ENCODE measurements at places on chromosomes 16 and 17.

GRCh38 chr16:53707671-53708070 lies 3.7 kb downstream of the FTO start:
- no peak for DNase-seq

DNA sequence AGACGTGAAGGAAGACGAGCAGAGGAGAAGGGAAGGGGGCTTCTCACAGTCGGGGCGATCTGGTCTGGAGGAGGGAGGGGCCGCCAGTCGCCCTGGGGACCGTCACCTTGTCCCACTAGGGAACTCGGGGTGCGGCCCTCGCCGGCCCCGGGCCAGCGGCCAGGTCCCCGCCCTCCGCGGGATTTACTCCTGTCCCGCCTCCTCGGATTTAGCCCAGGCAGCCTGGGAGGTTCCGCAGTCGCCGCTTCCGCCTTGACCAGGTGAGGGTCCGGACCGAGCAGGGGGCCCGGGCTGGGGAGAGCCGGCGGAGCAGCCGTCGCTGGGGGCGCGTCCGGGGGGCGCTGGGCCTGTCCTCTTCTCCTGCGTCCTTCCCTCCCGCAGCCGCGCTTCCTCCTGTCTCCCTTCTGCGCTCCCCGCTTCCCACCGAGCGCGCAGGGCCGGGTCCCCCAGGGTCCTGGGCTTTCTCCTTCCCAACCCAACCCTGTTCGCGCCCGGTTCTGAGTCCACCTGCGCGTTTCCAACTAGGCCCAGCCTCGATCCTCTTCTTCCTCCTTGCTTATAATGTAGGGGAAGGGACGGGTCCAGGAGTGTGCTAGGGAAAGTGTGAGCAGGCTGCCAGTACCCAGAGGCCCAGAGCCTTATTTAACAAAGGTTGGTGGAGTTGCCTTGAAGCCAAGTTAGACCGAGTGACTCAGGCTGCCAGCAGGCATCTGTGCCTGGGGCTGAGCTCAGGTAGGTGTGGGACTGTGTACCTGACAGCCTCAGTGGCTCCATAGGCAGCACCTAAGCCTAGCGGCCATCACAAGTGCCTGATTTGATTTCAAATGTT lies at the start of gene TNK1:
Gene TNK1 (plus strand): TSS at position 235 of the 829 bp plus-strand sequence. CDS start 1,838 bp downstream, outside the sequence.
- no peak for DNase-seq

- no peak for DNase-seq
These were observed 3.8 kb upstream of the DBNDD1 start for GRCh38 chr16:90023078-90023447.

DNA sequence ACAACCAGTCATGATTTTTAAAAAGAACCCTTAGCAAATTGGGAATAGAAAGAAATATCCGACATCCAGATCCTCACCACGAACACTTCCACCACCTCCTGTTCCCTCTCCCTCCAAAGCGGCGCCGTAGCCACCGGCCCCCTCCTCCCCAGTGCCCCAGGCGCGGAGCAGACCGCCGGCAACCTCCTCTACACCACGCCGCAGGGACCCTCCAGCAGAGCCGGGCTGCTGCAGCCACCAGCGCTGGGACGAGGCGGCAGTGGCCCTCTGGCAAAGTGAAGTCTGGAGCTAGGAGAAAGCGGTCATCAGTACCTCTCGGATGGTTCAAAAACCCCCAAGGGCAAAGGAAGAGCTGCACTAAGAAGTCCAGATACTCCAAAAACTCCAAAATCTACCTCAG lies 41.4 kb upstream of the SLFN13 start:
- no peak for DNase-seq

DNA sequence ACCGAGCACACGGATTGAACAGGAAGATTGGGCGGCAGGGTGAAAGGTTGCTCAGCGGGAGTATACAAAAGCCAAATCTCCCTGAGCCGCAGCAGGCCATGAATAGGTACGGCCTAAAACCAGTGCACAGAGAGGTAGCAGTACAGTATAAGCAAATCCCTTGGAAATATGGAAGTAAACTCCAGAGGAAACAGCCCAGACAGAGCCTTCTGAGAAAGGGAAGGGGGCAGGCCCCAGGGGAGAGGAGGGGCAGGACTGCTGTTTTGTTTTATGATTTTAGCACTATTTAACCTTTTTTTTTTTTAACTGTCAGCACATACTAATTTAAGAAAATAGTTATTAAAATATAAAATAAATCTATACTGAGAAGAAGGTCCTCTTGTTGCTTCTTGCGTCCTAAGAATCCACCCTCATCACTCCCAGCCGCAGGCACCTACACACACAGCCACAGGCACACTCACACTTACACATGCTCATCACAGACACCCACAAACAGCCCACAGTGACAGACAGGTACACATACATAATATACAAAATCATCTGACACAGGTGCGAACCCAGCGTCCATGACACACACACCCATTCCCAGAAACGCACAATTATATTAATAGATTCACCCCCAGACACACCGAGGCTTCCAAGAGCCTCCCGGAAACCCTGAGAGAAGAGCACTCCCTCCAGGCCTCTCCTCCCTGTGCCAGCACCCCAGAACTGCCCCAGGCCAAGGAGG lies 12.8 kb downstream of the PLXDC1 start:
- DNase-seq = no peak

GRCh38 chr16:73434621-73435020 lies 386.7 kb upstream of the ZFHX3 start:
- DNase-seq = no peak

GRCh38 chr17:4938688-4939545 lies 929 bp downstream of the SLC25A11 start:
- no peak for DNase-seq

DNA sequence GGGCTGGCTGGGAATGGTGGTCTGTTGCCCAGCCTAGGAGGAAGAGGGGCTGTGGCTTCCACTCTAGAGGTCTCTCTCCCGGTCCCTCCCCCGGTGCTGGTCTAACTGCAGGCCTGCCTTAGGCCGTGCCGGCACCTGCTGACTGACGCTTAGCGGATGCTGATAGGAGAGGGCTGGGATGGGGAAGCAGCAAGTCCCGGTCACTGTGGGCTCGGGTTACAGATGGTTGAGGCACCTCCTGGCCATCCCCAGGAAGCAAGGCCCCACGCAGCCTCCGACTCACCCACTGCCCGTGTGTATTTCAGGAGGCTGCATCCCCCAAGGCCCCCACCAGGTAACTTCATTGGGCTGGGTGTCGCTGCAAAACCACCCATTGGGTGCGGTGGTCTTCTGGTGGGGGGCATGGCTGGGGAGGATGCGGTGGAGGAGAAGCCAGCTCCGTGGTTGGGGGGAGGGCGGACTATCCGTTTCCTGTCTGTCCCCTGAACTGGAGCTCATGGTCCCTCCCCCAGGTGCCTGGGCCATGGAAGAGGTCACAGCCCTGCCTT lies 278.9 kb downstream of the SEC14L1 start:
- DNase-seq = no peak

DNA sequence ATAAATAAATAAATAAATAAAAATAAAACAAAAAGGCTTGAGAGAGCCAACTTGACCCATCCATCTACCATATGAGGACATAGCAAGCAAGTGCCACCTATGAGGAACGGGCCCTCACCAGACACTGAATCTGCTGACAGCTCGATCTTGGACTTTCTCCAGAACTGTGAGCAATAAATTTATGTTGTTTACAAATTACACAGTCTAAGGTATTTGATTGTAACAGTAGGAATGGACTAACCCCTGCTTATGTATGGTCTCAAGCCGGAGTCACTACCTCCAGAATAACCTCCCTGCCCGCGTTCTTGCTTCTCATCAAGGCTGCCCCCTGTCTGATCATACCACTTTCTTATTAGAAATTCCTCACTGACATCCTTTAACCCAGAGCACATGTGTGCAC lies 9.9 kb downstream of the SLC5A11 start:
- no peak for DNase-seq

- no peak for DNase-seq
These were observed 15.3 kb upstream of the TNS4 start for GRCh38 chr17:40516581-40517285.

DNA sequence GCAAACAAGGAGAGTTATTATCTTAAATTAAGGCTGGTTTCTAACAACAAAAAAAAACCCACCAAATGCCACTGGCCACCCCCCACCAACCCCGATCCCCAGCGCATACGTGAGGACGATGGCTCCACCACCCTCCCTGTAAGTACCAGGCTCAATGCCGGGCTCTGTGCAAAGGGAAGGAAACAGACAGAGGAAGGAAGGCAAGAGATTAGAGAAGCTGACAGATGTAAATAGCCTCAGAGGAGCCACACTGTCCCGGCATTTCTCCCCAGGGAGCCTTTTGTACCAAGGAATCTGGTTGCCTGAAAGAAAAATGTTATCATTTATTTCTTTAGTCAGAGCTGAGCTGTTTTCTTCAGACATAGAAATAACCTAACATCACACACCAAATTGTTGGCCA lies 13.1 kb downstream of the SOST start:
- DNase-seq = no peak

- no peak for DNase-seq
These were observed 45.8 kb upstream of the CACNG5 start for GRCh38 chr17:66789093-66789492.

DNA sequence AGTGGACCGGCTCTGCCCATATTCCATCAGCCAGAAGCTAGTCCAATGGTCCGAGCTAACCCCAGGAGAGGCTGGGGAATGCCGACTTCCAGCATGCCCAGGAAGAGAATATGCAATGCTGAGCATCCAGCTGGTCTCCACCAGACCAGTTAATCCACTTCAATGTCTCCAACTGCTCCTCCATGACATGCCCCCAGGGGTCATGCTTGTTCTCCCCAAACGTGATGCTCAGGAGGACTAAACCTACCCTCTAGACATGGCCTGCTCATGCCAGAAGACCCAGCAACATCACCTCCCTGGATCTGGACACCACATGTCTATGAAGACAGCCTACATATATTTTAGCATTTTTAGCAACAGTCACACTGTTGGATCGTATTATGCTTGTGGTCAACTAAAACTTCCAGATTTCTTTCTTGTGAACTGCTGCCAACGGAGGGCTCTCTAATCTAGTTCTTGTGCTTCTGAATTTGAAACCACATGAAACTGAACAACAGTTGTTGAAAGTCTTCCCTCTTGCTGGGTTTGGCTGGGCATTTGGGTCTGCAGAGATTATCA lies 245.1 kb downstream of the SOX9 start:
- no peak for DNase-seq

DNA sequence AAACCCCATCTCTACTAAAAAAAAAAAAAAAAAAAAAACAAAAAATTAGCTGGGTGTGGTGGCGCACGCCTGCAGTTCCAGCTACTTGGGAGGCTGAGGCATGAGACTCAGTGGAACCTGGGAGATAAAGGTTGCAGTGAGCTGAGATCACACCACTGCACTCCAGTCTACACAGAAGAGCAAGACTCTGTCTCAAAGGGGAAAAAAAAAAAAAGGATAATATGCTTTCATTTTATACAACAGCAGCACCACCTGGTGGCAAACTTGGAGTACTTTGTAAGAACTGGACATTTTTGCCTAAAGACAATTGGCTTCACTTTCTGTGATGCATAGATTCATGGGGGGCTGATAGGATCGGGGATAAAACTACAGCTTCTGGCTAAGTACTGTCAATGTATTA lies 8.5 kb downstream of the CHTF8 start:
- peak; percentile 60 for DNase-seq

Measured in stimulated activated CD4-positive, alpha-beta T cell treated with anti-CD3 and anti-CD28 coated beads, Interleukin-1b, Interleukin-23, amount 100 ng/mL, for 4 hours (primary cell).